ENCODE measurements at places on chromosomes 16 and 17. TPM values are rescaled to one million over a fixed set of nuclear protein-coding genes. Genes with fewer than 3 reads are reported as not detected.
A peak's percentile ranks its signal among the peaks of the same experiment; 100 is the strongest.

SLFN12L gene
- total RNA-seq = 0.05 TPM

HOXB5 gene
- 7.4 TPM for total RNA-seq

CLEC18B gene
- total RNA-seq = not detected

RPA1 gene
- total RNA-seq = 23.3 TPM

JUP gene
- total RNA-seq = 535 TPM

RTN4RL1 gene
- total RNA-seq = not detected

GRCh38 chr16:79723583-79724168, 123.1 kb upstream of the MAF start:
- no peak for DNase-seq

DNA sequence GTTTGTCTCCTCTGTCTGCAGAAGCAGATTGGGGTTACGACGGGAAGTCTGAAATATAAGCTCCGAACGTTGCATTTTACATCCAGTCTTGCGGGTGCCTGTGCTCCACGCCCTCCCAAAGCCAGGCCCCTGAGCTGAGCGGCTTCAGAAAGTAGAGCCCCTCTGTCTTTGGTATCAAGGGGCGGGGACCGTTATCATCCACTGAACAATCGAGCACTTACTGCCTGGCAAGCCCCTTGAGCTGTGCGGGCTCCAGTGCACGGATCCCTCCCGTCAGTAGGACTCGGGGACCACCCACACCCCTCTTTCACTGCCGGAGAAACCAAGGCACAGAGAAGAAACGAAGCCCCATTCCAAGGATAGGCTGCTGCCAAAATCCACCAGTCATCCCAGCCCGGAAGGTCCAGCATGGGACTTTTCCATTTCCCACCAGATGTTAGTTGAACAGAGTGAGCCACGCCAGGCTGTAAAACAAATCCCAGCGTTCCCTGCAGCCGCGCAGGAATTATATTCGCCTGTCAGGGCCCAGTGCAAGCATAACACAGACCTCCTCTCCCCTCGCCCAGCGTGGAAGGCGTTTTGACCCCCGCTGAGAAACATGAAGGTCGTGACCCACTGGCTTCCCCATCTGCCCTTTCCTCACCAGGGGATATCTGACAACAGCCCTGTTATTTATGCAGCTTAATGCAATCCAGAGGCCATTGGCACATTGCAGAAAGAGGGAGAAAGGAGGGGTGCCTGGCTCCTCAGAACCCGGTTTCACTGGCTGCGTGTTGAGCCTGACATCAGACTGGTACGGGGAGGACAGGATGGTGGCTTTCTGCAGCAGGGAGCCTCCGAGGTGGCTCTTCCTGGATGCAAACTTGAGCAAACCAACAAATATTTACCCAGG, 212.2 kb upstream of the FOXF1 start:
- no peak for DNase-seq

DNA sequence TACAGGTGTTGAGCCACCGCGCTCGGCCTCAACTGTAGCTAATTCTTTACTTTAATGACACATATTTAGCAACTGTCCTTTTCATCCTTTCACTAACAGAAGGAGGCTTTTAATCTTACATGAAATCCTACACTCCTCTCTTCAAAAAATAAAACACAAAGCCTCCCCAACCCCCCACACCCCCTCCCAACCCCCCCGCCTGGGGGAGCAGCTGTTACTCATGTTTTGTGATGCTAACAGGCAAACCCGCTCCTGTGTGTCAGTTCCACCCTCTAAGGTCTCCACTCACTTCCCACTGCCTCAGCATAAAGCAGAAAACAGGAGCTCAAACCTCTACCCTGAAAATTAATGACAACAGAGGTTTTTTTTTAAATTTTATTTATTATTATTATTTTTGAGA, 55.4 kb upstream of the SLC25A19 start:
- DNase-seq = no peak

DNA sequence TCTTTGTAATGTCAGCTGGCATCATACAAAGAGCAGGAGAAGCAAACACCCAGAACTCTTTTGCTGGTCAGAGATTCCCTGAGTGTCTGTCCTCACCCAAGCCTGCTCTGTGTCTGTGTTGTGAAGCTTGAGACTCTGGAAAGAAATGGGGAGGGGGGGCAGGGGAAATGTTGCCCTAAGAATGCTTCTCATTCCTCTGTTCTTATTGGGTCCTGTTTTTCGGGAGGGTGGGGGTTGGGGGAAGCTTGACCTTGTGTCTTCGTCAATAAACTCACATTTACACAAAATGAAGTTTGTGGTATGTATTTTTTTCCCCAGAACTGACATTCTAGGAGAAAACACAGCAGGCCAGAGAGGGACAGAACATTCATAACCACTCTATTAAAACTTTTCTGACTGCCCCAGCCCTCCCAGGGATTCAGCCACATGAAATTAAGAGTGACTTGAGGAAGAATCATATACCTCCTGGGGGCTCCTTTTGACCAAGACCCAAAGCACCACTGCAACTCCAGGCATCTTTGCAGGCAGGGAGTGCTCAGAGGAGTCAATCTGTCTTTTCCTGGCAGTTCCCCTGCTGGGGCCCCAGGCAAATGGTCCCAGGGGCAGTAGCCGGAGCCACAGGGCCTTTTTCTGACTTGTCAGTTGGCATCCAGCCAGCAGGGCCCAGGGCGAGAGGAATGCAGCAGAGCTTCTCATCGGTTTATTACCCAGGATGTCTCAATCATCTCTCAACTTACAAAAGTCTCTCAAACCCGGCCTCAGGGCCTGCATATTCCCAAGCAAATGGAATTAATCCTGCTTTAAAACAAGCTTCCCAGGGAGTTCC, 5.1 kb upstream of the RASL10B start:
- no peak for DNase-seq

GRCh38 chr16:66894948-66895688, 14.8 kb downstream of the PDP2 start:
- no peak for DNase-seq

GRCh38 chr16:22001591-22001990, 675 bp upstream of the PDZD9 start:
- no peak for DNase-seq

DNA sequence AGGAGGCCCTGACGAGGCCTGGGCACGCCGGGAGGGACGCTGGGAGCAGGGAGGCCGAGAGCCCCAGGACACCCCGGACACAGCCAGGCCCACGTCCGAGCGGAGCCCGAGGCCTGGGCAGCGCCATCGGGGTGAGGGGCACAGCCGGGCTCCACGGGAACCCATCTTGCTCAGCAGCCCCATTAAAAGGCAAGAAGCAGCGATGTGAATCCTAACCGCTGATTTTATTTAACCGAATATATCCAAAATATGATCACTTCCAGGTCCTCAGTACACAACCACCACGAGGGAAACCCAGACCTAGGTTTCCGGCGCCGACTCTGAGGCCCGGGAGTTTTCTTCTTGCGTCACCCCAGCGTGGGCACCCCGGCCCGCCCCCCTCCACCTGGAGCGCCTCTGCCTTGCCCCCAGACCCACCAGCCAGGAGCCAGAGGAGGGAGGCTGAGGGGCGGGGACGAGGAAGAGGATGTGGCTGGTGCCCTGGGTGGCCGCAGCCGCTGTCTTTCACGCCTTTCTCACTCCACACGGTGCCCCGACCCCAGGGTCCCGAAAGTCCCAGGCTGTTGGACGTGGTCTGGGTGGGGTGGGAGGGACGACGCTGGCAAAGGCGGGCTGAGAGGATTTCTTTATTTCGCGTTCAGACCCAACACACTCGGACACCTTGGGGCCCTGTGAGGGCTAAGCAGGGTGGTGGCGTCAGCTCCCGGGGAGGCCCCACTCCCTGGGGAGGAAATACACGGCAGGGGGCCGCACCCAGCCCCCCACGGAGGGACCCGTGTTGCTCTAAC, 568 bp upstream of the CCDC154 start:
- no peak for DNase-seq

DNA sequence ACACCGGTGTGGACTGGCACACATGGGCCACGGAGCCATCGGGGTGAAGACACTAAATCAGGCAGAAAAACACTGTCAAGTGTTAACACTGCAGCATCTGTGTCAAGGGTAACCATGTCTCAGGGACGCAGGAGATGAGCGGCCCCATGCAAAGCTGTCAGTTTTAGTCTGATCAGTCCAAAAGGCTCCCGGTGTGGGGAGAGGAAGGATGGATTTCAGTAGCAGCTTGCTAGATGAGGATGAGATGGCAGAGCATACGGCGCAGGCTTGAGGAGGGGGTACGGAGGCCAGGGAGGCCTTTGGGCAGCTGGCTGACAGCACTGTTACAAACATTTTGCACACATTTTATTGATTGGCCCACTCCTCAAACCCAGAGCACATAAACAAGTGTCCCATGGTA, 98.1 kb downstream of the GNAO1 start:
- no peak for DNase-seq

- DNase-seq = peak; percentile 52
Observed at GRCh38 chr16:21156767-21157467, 1.6 kb upstream of the LDAF1 start.

DNA sequence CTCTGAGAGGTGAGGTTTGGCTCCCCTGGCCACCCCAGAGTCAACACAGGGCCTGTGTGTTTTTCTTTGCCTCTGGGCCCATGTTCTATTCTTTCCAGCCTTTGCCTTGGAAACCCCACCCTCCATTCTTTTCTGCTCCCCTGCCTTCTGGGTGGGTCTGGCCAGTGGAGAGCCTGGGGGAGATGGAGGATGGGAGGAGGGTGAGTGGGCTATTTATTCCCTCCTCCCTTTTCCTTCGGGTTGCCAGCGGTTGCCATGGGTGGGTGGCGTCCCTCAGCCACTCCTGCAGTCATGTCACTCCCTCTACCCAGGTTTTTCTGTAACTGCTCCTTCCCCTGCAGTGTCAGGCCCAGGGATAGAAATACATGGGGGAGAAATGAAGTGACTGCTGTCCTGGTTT, 15.5 kb downstream of the CMIP start:
- no peak for DNase-seq

- no peak for DNase-seq
Observed at GRCh38 chr16:53058441-53058840, 3.6 kb downstream of the CHD9 start.

GRCh38 chr17:29407856-29408255, 17.7 kb downstream of the TAOK1 start:
- no peak for DNase-seq

DNA sequence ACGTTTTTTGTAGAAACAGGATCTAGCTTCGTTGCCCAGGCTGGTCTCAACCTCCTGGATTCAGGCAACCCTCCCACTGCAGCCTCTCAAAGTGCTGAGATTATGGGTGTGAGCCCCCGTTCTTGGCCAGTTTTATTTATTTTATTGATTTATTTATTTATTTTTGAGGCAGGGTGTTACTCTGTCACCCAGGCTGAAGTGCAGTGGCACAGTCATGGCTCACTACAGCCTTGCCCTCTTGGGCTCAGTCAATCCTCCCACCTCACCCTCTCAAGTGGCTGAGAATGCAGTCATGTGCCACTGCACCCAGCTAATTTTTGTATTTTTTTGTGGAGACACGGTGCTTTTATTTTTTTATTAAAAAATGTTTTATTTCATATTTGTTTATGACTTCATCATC, 79.9 kb upstream of the ATF7IP2 start:
- no peak for DNase-seq

GRCh38 chr17:61412860-61413660, 13.4 kb downstream of the TBX2 start:
- DNase-seq = no peak

DNA sequence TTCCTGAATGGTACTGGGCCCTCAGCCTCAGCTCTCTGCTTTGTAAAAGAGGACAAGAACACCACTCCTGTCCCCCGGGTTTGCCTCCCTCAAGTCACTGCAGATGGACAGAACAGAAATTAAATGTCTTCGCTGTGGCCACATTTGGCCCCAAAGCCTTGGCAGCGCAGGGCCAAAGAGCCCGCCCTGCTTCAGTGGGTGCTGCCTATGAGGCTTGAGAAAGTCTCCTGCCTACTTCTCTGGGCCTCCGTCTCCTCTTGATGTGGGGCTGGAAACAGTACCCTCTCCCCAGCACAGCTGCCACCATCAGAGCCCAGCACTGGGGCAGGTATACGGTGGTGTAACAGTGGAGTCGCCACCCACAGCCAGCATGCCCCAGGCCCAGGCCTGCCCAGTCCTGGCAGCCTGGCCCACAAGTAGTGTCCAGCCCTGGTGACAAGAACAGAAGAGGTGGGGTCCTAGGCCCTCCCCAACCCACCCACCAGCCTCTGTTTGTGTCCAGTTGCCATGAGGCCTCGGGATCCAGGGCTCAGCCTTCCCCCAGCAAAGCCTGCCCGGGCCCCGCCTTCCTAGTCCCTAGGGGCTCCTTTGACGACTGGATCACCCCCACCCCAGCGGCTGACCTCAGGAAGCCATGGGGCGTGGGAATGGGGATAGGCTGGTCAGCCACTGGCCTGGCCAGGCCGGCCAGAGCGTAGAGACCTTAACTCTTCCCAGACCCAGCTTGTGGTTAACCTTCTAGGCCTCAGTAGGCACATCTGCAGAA, 3.9 kb upstream of the TPPP3 start:
- DNase-seq = no peak

DNA sequence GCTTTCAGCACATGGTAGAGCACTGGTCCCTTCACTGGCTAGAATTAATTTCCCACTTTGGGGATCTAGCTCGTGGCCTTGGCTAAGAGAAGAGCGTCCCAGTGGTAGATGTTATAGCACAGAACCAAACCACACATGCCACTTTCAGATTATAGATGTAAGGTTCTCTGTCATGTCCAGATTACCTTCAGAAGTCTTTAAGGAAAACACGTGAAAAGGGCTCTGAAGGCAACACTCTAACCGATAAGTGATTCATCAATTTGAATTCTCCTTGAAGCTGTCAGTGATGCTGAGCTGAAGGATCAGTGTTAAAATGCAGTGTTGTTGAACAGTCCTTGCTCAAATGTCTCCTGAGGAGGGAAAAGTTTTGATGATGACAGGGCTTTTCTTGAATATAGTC, 43.5 kb upstream of the VPS4A start:
- DNase-seq = no peak

GRCh38 chr16:66299349-66299748, 67.1 kb upstream of the CDH5 start:
- DNase-seq = no peak

DNA sequence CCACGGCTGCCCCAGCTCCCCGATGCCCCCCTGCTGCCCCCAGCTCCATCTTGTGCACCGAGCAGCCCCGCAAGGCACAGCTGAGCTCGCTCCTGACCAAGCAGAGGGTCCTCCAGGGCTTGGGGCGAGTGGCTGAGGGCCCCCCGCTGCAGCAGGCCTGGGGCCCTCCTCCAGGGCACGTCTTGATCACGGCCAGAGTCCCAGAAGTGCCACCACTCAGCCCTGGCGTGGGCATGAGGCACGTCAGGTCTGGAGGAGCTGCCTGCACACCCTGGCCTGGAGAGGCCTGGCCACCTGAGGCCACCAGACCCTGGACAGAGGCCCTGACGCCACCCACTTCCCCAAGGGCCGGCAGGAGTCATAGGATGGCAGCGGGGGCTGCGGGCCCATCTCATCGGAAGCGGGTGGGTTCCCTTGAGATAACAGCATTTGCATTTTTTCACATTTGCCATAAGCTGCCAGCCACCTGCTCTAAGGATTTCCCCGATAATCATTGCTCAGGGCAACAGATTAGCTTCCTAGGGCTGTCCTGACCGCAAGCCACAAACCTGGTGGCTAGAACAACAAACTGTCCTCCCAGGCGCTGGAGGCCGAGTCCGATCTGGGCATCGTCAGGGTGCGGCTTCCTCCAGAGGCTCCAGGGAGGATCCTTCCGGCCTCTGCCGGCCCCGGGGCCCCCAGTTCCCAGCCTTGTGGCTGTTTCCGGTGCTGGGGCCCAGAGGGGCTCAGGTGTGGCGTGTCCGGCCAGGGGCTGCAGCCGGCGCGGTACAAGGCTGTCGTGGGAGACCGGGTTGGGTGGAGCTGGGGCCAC, 23.9 kb upstream of the C1QTNF8 start:
- no peak for DNase-seq

- no peak for DNase-seq
Observed at GRCh38 chr16:73049511-73049910, 1.6 kb upstream of the ZFHX3 start.

- no peak for DNase-seq
Observed at GRCh38 chr17:37130984-37131446, 182.3 kb downstream of the AATF start.

Data from glomerular endothelial cell (primary cell).